Activated naive CD4-positive, alpha-beta T cell treated with anti-CD3 and anti-CD28 coated beads for 36 hours (primary cell): ENCODE measurements at places on chromosomes 12 and 14.
A peak's percentile ranks its signal among the peaks of the same experiment; 100 is the strongest.

DNA sequence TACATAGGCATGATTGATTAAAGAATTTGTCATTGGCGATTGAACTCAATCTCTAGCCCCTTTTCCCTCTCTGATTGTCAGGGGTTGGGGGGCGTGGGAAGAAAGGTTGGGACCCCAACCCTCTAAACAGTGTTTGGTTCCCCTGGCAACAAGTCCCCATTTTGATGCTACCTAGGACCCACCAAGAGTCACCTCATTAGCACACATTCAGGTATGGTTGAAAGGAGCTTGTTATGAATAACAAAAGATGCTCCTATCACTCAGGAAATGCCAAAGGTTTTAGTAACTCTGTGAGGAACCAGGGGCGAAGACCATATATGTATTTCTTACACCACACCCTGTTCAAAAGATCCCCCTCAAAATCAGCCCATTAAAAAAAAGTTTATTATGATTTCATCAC is 14.3 kb downstream of the RNF212B start:
- DNase-seq, result no peak

DNA sequence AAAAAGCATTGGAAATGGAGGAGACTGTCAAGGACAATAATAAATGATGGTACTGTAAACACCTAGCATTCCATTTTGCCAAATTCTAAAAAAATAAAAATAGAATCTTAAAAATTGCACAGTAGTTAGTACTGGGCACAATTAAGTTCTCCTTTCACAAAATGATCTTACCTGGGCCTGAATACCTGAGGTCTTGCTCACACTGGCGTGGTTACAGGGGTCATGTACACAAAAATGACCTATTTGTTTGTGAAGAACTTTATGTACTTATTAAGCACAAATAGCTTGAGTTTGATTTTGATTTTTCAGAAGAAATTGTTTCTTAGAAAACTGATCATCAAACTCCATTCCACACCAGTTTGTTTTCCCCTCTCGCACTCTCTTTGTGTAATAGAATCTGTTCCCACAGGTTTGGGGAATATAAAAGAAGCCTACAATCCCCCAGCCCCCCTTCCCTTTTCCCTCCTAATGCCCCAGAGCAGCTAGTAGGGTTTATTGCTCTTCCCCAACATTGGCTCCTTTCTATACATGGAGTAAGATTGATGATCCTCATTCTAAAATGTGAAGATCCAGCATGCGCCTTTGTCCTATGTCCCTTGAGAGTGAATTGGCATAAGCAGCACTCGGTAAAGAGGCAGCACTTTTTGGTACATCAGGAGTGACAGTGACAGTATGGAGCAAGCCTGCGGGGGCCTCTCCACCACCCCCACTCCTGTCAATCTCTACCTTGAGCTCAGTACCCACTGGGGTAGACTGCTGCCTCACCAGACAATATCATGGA is 204.3 kb downstream of the ASCL1 start:
- DNase-seq, result no peak

DNA sequence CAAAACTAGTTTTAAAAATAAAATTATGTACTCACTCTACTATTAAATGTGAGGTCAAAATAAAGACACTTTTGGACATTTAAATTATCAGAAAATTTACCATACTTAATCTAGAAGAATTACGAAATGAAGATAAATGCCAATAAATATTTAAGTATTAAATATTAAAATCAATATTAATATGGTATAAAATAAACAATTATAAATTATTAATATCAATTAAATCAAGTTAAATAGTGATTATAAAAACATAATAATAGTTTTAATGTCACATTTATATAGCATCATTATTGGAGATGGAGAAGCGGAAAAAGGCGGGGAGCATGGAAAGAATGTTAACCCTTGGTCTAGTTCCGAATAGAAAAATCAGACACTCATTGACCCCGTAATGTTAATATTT is 224.3 kb upstream of the MDGA2 start:
- no peak for DNase-seq

DNA sequence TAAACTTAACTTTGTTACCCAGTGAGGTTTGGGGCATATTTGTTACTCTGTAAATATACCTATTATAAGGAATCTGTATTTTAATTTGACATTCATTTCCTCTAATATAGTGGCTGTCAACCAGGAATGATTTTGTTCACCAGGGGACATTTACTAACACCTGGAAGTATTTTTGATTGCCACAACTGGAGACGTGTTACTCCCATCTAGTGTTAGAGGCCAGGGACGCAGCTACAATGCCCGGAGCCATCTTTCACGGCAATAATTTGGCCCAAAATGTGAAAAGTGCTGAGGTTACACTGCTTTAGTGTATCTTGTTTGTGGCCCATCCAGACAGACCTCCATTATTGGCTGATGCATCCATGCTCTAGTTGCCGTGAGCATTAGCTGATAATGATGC is 881.3 kb upstream of the ATXN7L3B start:
- no peak for DNase-seq

- no peak for DNase-seq
These were observed 57.8 kb downstream of the TTC8 start for GRCh38 chr14:88882236-88882635.

- DNase-seq, result no peak
These were observed 38.4 kb upstream of the ELK3 start for GRCh38 chr12:96155781-96156180.

DNA sequence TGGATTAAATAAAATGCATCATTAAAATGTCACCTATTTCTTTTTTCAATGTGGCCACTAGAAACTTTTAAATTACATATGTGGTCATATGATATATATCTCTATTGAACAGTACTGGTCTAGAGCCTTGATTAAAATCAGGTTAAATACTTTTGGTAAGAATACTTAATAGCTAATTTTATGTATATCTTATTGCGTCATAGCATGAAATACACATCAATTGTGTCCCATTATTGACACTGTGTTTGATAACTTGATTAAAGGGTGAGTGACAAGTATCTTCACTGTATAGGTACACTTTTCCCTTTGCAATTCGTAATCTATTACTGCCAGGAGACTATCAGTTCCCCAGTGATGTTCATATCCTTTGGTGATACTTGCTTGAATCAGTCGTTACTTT is 4.4 kb upstream of the HELB start:
- DNase-seq, result no peak

DNA sequence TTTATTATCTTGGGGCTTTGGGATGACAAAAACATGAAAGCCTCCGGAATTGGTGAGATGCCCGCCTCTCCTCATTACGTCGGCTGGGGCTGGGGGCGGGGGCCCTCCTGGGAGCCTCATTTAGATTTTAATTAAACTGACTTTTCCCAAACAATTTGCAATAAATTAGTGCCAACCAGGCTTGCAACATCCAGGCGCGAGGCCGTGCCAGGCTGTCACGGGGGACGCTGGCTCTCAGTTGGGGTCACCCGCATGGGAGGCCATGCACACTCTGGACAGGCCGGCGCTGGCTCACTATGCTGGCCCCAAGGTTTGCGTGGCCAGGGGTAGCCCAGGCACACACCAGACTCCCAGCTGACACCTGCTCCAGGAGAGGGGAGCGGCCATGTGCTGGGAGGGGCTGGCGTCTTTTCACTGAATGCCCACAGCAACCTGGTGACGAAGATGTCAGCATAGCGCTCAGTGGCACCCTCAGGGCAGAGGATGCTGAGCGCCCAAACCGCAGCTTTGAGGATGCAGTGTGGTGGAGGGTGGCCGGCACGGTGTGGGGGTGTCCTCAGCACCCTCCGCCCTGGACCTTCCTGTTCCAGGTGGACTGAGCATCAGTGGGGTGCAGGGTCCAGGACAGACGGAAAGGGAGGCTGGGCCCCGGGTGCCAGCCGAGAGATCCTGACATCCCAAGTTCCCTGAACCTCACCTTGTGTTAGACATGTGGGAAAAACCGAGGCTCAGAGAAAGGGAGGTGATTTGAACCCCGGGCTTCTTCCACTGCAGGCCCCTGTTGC is 190.8 kb upstream of the C14orf180 start:
- DNase-seq, result no peak

DNA sequence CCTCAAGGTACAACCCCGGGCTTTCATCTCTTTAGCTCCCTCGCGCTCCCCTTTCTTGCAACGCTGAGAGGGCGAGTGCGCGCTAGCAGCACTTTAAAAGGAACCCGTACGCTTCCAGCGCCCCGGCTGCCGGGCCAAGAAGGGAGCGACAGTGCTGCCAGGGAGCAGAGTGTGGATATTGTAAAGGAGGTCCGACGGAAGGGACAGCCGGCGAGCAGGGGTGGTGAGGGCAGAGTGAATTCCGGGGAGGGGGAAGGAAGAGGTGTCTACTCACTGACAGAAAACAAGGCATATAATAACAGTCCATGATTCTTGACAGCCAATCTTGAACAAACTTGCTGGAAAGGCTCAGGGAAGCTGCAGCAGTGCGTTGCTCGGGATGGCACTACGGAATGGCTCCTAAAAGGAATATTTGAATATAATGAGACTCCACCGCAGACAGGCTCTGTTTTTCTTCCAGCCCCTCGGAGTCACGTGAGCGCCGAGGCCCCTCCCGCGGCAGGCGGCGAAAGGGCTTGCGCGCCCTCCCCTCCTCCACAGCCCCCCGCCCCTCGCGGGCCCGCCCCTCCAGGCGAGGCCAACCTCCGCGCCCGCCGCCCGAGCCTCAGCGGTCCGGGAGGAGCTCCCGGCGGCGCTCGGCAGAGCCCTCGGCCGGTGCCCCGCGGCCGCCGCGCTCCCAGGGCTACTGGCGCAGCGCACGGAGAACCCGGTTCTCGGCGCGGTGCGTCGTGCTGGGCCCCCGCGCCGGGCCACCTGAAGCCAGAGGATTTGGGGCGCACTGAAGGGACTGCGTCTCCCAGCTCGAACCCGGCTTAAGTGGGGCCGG is 3.4 kb downstream of the BMP4 start:
- peak; percentile 35 for DNase-seq

DNA sequence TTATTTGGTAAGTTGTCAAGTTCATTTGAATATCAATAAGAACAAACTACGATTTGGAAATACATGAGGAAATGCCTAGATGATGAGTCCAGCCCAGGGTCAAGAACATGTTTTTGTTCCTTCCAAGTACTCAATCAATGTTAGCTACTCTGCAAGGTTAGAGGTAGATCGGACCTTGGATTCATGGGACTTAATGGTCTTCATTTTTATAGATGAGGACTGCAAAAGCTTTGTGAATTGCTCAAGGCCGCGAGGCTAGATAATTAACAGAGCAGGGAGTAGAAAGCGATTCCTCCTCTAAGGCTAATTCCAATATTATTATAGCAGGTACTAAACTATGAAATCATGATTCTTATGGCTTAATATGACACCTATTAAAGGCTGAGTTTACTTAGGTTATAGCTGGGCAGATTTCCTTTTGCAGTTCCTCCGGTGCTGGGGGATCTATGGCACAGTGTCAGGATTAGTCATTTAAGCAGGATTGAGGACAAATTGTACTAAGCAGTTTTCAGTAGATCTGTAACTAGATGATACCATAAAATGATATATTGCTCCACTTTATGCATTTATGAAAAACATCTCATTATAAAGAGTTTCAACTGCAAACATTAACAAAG is 19.8 kb downstream of the NR1H4 start:
- no peak for DNase-seq

DNA sequence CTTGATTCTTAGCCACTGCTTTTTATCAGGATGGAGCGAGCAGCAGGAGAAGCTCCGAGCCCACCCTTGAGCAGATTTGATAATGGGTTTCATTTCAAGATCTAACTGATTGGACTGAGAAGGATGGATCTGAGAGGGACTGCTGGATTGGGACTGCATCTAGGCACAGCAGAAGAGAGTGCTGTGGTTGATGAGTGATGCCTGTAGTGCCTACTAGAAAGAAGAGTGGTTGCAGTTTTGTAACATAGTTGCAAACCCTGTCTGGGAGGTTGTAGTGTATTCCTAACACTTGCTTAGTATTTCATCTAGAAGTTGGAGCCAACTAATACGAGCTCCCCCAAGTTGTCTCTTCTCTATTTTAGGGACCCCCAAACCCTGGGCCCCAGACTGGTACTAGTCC is 88.7 kb downstream of the ASCL1 start:
- no peak for DNase-seq

DNA sequence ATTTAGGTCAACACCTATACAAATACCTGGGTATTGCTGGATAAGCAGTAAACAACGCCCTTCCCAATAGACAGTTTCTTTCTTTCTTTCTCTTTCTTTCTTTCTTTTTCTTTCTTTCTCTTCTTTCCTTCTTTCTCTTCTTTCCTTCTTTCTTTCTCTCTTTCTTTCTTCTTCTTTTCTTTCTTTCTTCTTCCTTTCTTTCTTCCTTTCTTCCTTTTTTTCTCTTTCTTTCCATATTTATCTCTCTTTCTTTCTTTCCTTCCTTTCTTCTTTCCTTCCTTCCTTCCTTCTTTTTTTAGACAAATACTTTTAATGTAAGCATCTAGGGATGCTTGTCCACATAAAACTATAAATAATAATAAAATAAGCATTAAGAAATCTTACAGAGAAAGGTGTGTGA is 123.2 kb downstream of the KCNK10 start:
- DNase-seq, result no peak

DNA sequence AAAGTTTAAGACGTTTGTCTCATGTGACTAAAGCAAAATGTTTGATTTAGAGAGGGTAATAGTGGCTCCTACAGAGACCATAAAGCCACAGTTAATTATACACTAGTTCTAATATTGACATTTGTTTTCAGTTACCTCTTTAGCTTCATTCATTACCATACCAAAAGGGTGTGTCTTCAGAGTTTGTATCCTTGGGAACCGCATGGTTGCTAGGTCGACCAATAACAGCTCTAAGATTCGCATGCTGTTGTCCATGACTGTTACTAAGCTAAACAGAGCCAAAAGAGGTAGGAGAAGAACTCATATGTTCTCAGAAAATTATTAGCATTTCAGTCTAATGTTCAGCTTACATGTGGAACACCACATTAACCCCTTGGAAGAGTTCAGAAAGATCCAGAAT is 36.2 kb upstream of the ETNK1 start:
- DNase-seq, result no peak

- DNase-seq, result peak; percentile 13
These were observed 41.2 kb downstream of the DGLUCY start for GRCh38 chr14:91154851-91155625.

- no peak for DNase-seq
These were observed 254.7 kb downstream of the IPO8 start for GRCh38 chr12:30440826-30441602.

GRCh38 chr12:43937947-43938346 is 102.1 kb downstream of the TMEM117 start:
- DNase-seq, result peak; percentile 5

GRCh38 chr12:26077915-26078702 is 46.7 kb downstream of the BHLHE41 start:
- no peak for DNase-seq

GRCh38 chr14:68284834-68285233 is 465.3 kb downstream of the RAD51B start:
- DNase-seq, result no peak
